ENCODE measurements at places on chromosomes 13 and 19. TPM values are rescaled to one million over a fixed set of nuclear protein-coding genes. Genes with fewer than 3 reads are reported as not detected.

DNA sequence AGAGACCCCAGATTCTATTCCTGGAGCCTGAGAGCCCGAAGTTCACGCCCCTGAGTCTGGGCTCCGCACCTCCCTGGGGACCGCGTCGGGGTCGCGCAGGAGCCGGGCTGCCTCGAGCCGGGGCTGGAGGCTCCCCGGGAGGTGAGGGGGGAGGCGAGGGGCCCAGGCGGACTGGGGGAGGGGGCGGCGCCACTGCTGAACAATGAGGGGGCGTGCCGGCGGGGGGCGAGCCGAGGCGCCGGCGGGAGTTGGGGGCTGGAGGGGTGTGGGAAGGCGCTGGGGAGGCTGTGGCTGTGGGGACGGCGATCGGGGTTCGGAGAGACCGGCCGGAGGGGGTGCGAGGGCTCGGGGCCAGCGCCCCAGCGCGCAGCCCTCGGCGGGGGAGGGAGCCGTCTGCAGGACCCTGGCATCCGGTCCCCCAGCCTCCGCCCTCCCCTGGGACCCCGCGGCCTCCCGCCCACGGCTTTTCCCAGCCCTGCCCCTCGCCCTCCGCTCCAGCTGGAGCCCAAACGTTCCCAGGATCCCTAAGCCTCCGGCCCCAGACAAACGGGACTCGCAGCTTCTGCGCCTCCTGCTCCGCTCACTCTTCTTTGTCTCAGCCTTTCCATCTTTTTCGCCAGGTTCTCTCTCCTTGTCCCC is 922 bp downstream of the PLEKHG2 start:
- peak overlapping the region; percentile 94 for H3K27ac ChIP-seq
- no peaks in the 10 kb centered on the region for H3K27me3 ChIP-seq
- peak; percentile 61 for DNase-seq
- no peaks in the 10 kb centered on the region for H3K36me3 ChIP-seq
- peaks cover 18% of the 10 kb centered on the region for H3K4me1 ChIP-seq
- peak overlapping the region; percentile 89 for H3K4me3 ChIP-seq

DNA sequence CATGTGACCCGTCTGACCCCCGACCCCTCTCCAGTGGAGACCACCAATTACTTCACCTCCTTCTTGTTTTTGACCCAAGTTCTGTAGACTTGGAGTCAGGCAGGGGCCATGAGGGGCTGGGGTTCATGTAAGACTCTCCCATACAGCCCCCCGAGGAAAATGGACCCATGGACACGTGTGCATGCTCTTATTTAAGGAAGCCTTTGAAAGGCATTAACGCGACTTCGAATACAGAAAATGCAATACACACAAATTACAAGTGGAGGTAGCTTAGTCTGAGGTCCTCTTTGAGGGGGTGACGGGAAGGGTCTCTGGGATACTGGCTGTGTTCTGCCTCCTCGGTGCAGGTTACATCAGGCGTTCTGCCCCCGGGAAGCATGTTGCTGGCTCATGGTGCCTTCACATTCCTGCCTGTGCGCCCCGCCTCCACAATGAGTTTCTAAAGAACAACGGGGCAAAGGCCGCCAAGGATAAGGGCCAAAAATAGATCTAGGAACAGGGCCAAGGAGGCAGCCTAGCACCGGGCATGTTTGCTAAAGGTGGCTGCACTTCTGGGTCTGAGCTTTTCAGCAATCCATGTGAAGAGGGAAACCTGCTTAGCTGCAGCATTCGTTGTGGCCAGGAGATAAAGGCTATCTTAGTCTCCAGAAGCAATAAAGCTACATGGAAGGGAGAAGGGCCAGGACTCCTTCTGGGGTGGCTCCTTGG is 54.5 kb downstream of the RAB20 start:
- DNase-seq: peak; percentile 66
- no peak overlapping the region for H3K27ac ChIP-seq
- no peaks in the 10 kb centered on the region for H3K27me3 ChIP-seq
- peaks cover 19% of the 10 kb centered on the region for H3K4me1 ChIP-seq
- no peaks in the 10 kb centered on the region for H3K36me3 ChIP-seq
- H3K4me3 ChIP-seq: no peak overlapping the region

DNA sequence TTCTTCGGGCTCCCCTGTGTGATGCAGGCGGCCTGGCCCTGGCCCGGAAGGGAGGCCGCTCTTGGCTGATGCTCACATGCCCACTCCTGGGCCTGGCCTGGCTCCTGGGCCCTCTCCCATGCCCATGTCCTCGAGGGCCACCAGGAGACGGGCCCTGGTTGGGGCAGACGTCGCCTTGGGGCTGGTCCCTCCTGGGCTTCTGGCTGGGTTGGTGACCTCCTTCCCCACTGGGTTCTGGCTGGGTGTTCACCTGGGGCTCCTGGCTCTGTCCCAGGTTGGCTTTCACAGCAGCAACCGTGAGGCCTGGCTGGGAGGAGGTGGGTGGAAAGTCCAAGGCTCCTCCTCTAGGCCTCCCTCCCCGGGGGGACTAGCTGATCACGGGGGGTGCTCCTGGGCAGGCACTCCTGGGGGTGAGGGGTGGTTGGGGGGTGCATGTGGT is 15.5 kb upstream of the SLC7A10 start:
- no peak for DNase-seq
- H3K27ac ChIP-seq: no peak overlapping the region
- H3K4me3 ChIP-seq: no peak overlapping the region
- no peaks in the 10 kb centered on the region for H3K27me3 ChIP-seq
- peaks cover 7% of the 10 kb centered on the region for H3K4me1 ChIP-seq

ATP4A gene
- total RNA-seq: 1.1 TPM

- H3K4me1 ChIP-seq: peaks cover 12% of the 10 kb centered on the region
- no peaks in the 10 kb centered on the region for H3K36me3 ChIP-seq
- no peak overlapping the region for H3K27ac ChIP-seq
- H3K4me3 ChIP-seq: no peak overlapping the region
- DNase-seq: no peak
Observed at GRCh38 chr13:33119022-33119781, 103.0 kb downstream of the KL start.

GRCh38 chr19:1057176-1057855 is 9.7 kb upstream of the ARHGAP45 start:
- H3K4me1 ChIP-seq: no peaks in the 10 kb centered on the region
- H3K4me3 ChIP-seq: no peak overlapping the region
- no peaks in the 10 kb centered on the region for H3K36me3 ChIP-seq
- DNase-seq: no peak
- H3K27ac ChIP-seq: no peak overlapping the region

DNA sequence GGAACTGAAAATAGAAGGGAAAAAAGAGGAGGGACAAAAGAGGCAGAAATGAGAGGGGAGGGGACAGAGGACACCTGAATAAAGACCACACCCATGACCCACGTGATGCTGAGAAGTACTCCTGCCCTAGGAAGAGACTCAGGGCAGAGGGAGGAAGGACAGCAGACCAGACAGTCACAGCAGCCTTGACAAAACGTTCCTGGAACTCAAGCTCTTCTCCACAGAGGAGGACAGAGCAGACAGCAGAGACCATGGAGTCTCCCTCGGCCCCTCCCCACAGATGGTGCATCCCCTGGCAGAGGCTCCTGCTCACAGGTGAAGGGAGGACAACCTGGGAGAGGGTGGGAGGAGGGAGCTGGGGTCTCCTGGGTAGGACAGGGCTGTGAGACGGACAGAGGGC is at the start of gene CEACAM5:
Gene CEACAM5 (plus strand): TSS at position 146 of the 400 bp plus-strand sequence. CDS start 106 bp downstream, at position 252.
- H3K4me1 ChIP-seq: no peaks in the 10 kb centered on the region
- H3K4me3 ChIP-seq: no peak within 1 kb of the TSS
- H3K27ac ChIP-seq: no peak within 1 kb of the TSS
- H3K36me3 ChIP-seq: no peaks in the 10 kb centered on the region

- H3K36me3 ChIP-seq: no peaks in the 10 kb centered on the region
- DNase-seq: no peak
- no peak overlapping the region for H3K27ac ChIP-seq
- H3K4me1 ChIP-seq: no peaks in the 10 kb centered on the region
Observed at GRCh38 chr13:98947925-98948324, 29.9 kb downstream of the DOCK9 start.

GRCh38 chr13:109747524-109747923 is 38.9 kb downstream of the IRS2 start:
- H3K4me3 ChIP-seq: no peak overlapping the region
- H3K27me3 ChIP-seq: no peaks in the 10 kb centered on the region
- H3K4me1 ChIP-seq: peaks cover 10% of the 10 kb centered on the region
- H3K36me3 ChIP-seq: no peaks in the 10 kb centered on the region
- no peak for DNase-seq

GRCh38 chr13:26200811-26201210 is 21.3 kb downstream of the RNF6 start:
- no peak overlapping the region for H3K27ac ChIP-seq
- no peaks in the 10 kb centered on the region for H3K4me1 ChIP-seq
- no peaks in the 10 kb centered on the region for H3K36me3 ChIP-seq
- H3K27me3 ChIP-seq: no peaks in the 10 kb centered on the region

All from testis (tissue), 5 donors.